ENCODE measurements at places on chromosomes 1 and 21. TPM values are rescaled to one million over a fixed set of nuclear protein-coding genes. Genes with fewer than 3 reads are reported as not detected.

UBXN10 gene
- total RNA-seq = 7.8 TPM

NBPF10 gene
- total RNA-seq = 3.2 TPM

DMBX1 gene
- not detected for total RNA-seq

RPS8 gene
- total RNA-seq = 1,341 TPM

PACC1 gene
- 9.8 TPM for total RNA-seq

PRMT2 gene
- total RNA-seq = 121 TPM

FAM72C gene
- not detected for total RNA-seq

FCAMR gene
- total RNA-seq = not detected

CTSE gene
- 63.6 TPM for total RNA-seq

PTGS2 gene
- total RNA-seq = 15.5 TPM

DNA sequence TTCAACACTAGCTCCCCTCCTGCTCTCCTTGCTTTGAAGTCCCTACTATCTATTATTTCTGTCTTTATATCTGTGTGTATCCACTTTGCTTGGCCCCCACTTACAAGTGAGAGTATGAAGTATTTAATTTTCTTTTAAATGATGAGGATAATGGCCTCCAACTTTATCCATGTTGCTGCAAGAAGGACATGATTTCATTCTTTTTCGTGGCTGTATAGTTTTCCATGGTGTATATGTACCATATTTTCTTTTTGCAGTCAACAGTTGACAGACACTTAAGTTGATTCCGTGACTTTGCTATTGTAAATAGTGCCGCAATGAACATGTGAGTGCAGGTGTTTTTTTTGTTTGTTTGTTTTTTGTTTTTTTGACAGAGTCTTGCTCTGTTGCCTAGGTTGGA, 365.6 kb downstream of the ZP4 start:
- DNase-seq = no peak
- H3K4me1 ChIP-seq = no peaks in the 10 kb centered on the region
- no peaks in the 10 kb centered on the region for H3K36me3 ChIP-seq
- H3K4me3 ChIP-seq = no peak overlapping the region
- H3K27ac ChIP-seq = no peak overlapping the region

GRCh38 chr1:112309499-112309898, 86.5 kb upstream of the CTTNBP2NL start:
- H3K4me1 ChIP-seq = no peaks in the 10 kb centered on the region
- H3K4me3 ChIP-seq = no peak overlapping the region

DNA sequence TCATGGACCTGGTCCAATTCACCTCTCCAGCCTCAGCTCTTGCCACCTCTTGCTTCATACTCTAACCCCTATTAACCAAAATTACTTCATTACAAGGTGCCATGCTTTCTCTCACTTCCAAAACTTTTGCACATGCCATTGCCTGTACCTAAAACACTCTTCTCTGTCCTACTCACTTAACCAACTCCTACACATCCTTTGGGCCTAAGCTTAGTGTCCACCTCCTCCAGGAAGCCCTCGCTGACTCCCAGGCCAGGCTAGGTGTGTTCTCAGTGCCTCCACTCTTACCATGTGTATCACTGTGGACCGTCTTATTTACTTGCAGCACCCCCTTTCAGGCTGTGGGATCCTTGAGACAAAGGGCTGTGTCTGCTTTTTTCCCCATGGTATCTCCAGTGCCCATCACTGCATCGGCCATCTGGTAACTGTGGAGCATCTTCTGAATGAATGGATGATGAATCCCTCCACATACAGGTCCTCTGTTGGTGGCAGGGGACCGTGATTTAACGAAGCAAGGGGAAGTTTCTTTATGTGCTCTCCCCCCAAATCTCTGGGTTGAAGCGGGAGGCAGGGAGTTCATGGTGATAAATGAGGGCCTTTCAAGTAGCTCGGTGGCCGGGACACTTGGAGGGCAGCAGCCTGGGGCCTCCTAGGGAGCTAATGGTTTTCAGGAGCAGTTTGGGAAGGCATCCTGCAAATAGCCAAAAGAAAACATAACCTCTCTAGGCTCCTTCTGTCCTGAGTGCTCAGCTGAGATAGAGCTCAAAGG, 111.9 kb downstream of the TRABD2B start:
- H3K36me3 ChIP-seq = no peaks in the 10 kb centered on the region
- DNase-seq = no peak
- no peak overlapping the region for H3K27ac ChIP-seq
- H3K4me1 ChIP-seq = no peaks in the 10 kb centered on the region
- H3K27me3 ChIP-seq = no peaks in the 10 kb centered on the region

GRCh38 chr1:152367436-152367835, 7.6 kb upstream of the FLG2 start:
- no peaks in the 10 kb centered on the region for H3K36me3 ChIP-seq
- no peak for DNase-seq
- H3K4me1 ChIP-seq = no peaks in the 10 kb centered on the region
- H3K27me3 ChIP-seq = no peaks in the 10 kb centered on the region
- no peak overlapping the region for H3K27ac ChIP-seq
- no peak overlapping the region for H3K4me3 ChIP-seq

- H3K4me1 ChIP-seq = no peaks in the 10 kb centered on the region
- no peak overlapping the region for H3K4me3 ChIP-seq
- no peaks in the 10 kb centered on the region for H3K27me3 ChIP-seq
- no peak overlapping the region for H3K27ac ChIP-seq
- DNase-seq = no peak
- H3K36me3 ChIP-seq = peaks cover 27% of the 10 kb centered on the region
These were observed 5.3 kb downstream of the UTS2 start for GRCh38 chr1:7847599-7847998.

- H3K4me1 ChIP-seq = no peaks in the 10 kb centered on the region
- no peaks in the 10 kb centered on the region for H3K27me3 ChIP-seq
- no peak for DNase-seq
- no peak overlapping the region for H3K27ac ChIP-seq
These were observed 187.7 kb downstream of the TNFSF18 start for GRCh38 chr1:172863031-172863430.

GRCh38 chr1:172778456-172779455, 119.9 kb downstream of the FASLG start:
- DNase-seq = no peak
- peak overlapping the region; percentile 70 for H3K27ac ChIP-seq
- H3K36me3 ChIP-seq = no peaks in the 10 kb centered on the region
- H3K4me1 ChIP-seq = no peaks in the 10 kb centered on the region
- H3K27me3 ChIP-seq = no peaks in the 10 kb centered on the region

DNA sequence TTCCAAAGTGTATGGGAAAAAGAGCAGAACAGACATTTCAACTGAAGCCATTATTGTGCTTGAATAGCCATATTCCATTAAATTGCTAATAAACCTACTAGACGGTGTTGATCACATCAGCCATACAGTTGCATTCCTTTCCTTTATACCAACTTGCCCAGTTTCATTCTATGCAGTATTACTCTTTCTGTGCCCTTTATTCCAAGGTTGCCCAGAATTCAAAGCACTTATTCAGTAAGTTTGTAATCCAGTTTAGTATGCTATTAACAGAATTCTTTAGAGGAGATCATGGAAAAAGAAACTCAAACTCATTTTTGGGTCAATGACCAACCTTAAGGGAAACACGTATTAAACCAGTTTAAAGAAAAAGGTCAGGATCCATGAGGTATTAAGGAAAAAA, 89.5 kb downstream of the DDAH1 start:
- DNase-seq = no peak
- no peak overlapping the region for H3K4me3 ChIP-seq
- H3K27ac ChIP-seq = no peak overlapping the region
- no peaks in the 10 kb centered on the region for H3K27me3 ChIP-seq
- no peaks in the 10 kb centered on the region for H3K4me1 ChIP-seq

GRCh38 chr1:76005765-76006164, 68.8 kb upstream of the ST6GALNAC3 start:
- H3K4me3 ChIP-seq = no peak overlapping the region
- no peak for DNase-seq
- H3K27ac ChIP-seq = no peak overlapping the region
- no peaks in the 10 kb centered on the region for H3K27me3 ChIP-seq
- no peaks in the 10 kb centered on the region for H3K36me3 ChIP-seq

DNA sequence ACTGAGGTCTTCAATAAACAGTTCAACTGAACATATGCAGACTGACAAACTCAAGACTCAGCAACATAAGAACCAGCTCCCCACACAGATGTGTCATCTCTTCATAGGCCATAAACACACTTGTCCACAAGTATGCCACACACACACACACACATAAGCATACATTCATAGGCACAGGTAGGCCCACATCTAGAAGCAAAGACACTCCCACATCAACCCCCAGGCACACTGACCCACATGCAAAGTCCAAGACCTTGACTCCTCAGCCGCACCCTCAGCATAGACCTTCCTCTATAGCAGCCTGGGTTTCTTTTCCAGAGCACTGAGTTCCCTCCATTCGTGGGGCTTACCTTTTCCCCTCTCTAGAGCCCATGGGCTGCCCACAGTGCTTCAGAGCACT, 1.4 kb downstream of the LAD1 start:
- peaks cover 21% of the 10 kb centered on the region for H3K4me1 ChIP-seq
- peak overlapping the region; percentile 50 for H3K4me3 ChIP-seq
- no peaks in the 10 kb centered on the region for H3K36me3 ChIP-seq
- H3K27me3 ChIP-seq = peaks cover 21% of the 10 kb centered on the region
- H3K27ac ChIP-seq = peak overlapping the region; percentile 9
- DNase-seq = no peak

DNA sequence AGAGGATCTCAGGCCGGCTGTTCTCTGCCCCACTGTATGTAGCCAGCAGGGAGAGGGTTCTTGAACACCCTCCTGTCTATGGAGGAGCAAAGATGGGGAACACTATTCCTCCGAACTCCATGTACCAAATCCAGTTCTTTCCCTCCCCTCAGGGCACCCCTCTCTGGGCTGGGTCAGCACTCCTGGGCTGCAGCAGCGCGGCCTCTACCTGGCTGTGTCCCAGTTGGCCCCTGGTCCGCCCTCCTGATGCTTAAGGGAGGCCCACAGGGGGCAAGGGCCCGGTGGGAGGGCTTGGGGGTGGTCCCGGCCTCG, 471 bp upstream of the ADPRS start:
- H3K36me3 ChIP-seq = peaks cover 31% of the 10 kb centered on the region
- peaks cover 14% of the 10 kb centered on the region for H3K27me3 ChIP-seq
- DNase-seq = no peak
- peaks cover 40% of the 10 kb centered on the region for H3K4me1 ChIP-seq

DNA sequence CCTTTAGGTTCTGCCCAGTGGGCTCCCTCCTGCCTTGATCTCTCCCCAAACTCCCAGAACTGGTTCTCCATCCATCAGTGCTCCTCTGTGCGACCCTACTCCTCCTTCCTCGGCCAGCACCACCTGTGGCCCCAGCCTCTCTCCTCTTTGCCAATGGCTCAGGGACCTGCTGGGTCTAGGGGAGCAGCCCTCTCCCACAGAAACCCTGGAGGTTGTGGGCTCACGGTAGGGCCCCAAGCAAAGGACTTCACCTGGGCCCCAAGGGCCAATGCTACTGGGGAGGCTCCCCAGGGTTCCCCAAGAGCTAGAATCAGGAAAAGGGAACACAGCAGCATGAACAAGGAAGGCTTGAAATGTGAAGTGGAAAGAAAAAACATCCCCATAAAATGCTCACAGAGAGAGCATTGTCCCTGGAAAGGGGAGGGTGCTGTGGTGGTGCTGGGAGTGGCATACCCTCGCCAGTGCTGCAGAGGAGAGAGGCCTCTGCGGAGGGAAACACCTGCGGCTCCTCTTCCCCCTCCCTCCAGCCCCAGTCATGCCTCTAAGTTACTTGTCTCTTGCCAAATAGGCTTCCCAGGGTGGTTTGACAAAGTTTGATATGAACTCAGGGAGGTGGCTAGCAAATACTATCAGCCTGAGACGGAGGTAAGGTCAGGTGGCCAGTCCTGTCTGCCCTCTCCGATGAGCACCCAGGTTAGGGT, 2.5 kb downstream of the TMEM63A start:
- peaks cover 32% of the 10 kb centered on the region for H3K36me3 ChIP-seq
- H3K4me3 ChIP-seq = peak overlapping the region; percentile 100
- H3K4me1 ChIP-seq = peaks cover 63% of the 10 kb centered on the region
- no peaks in the 10 kb centered on the region for H3K27me3 ChIP-seq

DNA sequence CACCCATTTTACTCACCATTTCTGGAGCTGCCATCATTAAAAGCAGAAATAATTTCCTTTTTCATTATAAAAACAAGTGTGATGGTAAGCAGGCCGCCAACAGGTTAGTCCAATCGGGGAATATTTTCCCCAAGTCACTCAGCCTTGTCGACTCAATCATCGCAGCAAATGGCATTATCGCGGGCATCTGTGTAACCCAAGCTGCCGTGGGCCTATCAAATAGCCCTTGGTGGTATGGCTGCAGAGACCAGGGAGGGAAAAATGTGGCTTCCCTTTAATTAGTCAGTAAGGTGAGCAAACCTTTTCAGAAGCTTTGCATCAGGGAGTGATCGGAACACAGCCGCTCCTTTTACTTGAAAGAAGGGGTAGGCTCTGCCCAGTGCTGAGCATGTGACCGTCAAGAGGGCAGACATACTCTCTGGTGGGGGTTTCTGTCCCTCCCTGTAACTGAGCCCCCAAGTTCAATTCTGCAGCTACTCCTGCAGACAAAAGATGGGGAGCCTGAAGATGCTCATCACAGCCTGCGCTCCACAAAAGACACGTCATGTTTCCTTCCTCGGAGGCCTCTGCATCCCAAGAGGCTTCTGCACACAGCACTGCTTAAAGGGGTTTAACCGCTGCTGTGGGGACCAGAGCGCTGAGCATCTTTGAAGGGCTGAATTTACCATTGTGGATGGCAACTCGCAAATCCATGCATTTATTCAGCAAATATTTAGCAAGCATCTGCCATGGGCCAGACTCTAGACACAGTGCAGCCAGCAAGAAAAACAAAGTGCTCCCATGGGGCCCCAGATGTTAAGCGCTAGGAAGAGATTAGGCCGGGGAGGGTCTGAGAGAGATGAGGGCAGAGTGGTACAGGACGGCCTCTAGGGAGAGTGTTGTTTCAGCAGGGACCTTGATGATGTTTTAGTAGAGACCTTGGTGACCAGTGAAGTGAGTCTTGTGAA, 1.2 kb upstream of the TMPRSS3 start:
- H3K36me3 ChIP-seq = no peaks in the 10 kb centered on the region
- no peak overlapping the region for H3K4me3 ChIP-seq
- H3K27me3 ChIP-seq = no peaks in the 10 kb centered on the region
- no peak for DNase-seq
- peaks cover 6% of the 10 kb centered on the region for H3K4me1 ChIP-seq

GRCh38 chr1:34163792-34164731, 968 bp downstream of the CSMD2 start:
- no peak for DNase-seq
- no peak overlapping the region for H3K27ac ChIP-seq
- H3K36me3 ChIP-seq = no peaks in the 10 kb centered on the region

DNA sequence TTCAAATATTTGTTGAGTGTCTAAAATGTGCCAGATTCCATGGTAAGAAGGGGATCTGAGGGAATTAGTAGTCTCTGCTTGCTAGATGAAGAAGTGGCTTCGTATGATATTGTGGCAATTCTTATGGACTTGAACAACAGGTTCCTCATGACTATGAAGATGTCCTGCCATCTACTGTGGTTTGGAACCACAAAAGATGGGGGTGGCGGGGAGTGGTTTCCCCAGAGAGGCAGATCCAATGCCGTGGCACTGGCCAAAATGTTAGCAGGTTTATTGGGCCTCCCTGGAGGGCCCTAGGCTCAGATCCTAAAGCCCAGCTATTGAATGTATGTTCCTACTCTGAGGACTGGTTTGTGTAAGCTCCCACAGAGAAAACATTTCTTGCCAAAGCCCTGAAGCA, 120.8 kb downstream of the RGS2 start:
- no peak for DNase-seq
- no peaks in the 10 kb centered on the region for H3K36me3 ChIP-seq
- no peak overlapping the region for H3K4me3 ChIP-seq
- H3K27ac ChIP-seq = no peak overlapping the region
- no peaks in the 10 kb centered on the region for H3K27me3 ChIP-seq

GRCh38 chr1:198660341-198661261, 21.8 kb downstream of the PTPRC start:
- no peak for DNase-seq
- H3K27ac ChIP-seq = no peak overlapping the region
- no peaks in the 10 kb centered on the region for H3K27me3 ChIP-seq
